Stimulated activated naive B cell treated with anti-CD40 and anti-IgM and Interleukin-4, amounts not matched to agents 10 μg/mL and 1 μg/mL and 100 μg/mL, for 72 hours (primary cell): ENCODE measurements at places on chromosomes 5 and 9.

- DNase-seq, result no peak
Observed at GRCh38 chr9:129384491-129385210, 206.6 kb upstream of the IER5L start.

DNA sequence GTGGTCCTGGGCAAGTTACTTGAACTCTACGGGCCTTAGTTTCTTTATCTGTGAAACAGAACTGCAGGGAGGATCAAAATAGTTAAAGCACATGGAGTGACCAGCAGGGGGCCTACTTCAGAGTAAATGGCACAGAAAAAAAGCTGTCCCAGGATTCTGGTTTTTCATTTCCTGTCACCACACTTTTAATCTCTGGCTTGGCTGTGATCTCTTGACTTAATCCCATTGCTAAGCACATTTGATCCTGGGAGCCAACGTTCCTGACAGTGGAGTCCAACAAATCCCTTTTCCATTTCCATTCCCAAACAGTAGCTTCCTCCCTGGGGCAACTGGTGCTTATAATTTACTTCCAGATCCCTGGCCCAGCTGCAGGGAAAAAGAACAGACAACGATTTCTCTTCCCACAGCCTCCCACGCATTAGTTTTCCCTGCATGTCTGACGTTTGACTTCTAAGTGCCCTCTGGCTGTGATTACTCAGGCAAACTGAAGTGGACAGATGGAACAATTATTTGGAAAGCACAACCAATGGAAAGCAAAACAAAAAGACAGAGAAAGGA is 136.5 kb upstream of the STK32A start:
- DNase-seq, result no peak

GRCh38 chr5:58629271-58630159 is 46.6 kb downstream of the RAB3C start:
- DNase-seq, result no peak

DNA sequence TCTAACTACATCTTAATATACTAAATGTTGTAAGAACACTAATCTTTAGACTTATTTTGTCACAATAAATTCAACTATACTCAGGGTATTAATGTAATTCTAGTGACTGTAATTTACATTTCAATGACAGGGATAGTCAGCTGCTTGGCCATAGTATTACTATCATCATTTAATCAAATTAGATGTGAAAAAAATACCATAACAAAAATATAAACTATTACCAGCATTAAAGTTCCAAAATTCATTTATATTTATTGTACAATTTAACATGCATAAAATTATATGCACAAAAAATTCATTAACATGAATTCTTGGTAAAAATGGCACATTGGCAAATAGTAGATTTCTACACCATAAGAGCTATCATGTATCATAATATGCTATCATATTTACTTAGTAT is 28.9 kb downstream of the FNIP1 start:
- DNase-seq, result no peak

GRCh38 chr5:59673438-59674058 is 220.0 kb downstream of the PDE4D start:
- no peak for DNase-seq

GRCh38 chr9:107221321-107221720 is 61.8 kb upstream of the RAD23B start:
- no peak for DNase-seq

DNA sequence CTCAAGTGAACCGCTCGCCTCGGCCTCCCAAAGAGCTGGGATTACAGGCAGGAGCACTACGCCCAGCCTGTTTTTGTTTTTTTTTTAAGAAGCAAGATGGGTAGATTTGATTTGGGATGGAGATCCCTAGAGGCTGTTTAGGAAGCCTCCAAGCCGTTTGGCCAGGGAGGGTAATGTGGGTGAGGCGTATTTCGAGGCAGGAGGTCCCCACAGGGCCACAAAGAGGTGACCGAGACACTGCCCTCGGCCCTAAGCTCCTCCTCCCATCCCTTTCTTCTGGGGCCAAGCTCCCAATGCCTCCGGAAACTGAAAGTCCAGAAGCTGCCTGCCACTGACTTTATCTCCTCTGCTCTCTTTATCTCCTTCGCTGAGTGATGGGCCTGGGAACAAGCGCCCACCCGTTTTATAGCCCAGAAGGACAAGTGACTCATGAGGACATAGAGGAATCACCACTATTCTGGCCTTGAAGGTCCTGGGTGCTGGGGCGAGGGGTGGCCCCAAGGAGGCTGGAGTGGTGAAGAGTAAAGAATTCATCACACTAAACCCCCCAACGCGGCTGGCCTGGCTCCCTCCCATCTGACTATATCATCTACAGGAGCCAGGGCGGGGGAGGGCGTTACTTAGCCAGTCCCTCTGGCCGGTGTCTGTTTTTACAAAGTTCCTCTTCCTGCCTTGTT is 2.0 kb upstream of the RALGDS start:
- no peak for DNase-seq

- no peak for DNase-seq
Observed at GRCh38 chr5:124654418-124654817, 92.0 kb downstream of the ZNF608 start.

- no peak for DNase-seq
Observed at GRCh38 chr9:95773053-95773418, 102.5 kb upstream of the ERCC6L2 start.

DNA sequence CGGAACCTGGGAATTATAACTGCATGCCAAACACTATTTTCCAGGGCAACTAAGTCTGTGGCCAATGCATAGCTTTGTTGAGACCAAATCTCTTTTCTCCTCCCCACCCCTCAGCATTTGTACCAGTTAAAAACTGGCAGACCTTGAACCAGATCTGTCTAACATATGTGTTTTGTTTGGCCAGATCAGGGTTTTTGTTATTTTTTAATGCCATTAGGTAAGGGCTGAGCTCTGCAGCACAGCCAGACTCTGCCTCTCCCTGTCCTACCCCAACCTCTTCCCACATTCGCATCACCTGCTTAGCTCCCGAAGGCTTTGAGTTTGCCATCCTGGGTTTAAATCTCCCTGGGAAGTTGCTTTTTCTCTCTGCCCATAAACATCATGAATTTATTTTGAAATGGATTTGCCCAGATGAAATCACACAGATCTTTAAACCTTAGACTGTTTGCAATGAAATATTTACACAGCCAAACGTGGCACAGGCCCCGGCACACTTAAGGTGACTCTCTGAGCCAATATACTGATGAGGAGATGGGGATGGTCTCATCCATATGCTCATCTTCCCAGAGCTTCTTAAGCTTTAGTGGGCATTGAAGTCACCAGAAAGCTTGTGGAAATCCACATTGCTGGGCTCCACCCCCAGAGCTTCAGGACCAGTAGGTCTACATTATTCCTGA is 54.0 kb upstream of the ALDH1B1 start:
- no peak for DNase-seq

GRCh38 chr5:73999297-73999696 is 373.3 kb downstream of the ARHGEF28 start:
- DNase-seq, result no peak

- DNase-seq, result no peak
Observed at GRCh38 chr9:37066139-37066725, 32.2 kb upstream of the PAX5 start.

DNA sequence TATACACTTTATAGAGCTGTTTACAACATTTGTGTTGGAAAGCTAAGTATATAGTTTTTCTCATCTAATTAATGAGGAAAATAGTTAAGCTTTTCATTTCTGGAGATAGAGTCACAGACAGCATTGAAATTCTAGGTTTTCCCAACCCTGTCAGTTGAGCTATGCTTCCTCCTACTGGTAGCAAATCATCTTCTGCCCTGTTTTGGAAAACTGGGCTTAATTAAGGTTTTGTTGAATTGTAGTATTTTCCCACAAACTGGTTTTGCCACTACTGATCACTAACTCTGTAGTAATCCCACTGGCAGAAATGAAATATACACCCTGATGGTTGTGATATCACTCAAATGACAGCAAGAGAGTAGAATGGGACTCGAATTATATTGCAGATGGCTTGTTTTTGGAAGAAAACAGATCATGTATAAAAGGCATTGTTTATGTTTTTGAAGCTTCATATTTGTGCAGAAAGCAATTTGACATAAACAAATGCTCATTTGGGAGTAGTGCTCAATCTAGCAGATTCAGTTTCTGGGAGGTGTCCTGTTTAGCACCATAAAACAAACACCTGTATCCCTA is 46.6 kb downstream of the CD180 start:
- no peak for DNase-seq

DNA sequence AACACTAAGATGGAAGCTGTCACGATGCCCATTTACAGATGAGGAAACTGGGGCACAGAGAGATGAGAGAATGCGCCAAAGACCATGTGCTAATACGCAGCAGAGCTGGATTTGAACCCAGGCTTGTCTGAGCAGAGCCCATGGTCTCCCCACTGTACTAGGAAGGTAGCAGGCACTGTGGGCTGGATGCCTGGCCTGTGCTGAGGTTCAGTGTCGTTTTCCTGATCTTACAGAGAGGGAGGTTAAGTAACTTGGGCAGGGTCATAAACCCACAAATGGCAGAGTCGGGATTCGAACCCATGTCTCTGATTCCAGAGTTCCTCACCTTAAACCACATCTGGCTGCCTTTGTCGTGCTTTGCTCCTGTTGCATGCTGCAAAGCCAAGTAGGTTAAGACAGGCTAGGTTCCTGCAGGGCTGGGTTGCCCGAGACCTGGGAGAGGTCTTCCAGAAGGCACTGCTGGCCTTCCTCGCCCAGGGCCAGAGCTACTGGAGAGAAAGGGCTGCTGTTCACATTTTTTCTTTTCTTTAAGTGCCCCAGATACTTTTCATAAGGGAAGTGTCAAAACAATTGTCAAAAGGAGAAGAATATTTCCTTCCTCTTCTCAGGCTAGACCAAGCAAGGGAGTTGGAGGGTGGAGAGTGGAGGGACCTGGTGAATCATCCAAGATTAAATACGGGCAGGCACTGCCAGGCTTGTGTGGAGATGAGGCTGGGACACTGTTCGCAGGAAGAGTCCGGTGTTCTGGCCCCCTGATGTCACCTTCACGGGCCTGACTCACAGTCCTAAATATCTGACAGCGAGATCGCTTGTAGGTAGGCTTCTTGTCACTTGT is 3.2 kb downstream of the NEK6 start:
- DNase-seq, result no peak

GRCh38 chr9:121529237-121529987 is 29.8 kb upstream of the GGTA1 start:
- DNase-seq, result no peak
